ENCODE measurements at places on chromosomes 2 and 18.

DNA sequence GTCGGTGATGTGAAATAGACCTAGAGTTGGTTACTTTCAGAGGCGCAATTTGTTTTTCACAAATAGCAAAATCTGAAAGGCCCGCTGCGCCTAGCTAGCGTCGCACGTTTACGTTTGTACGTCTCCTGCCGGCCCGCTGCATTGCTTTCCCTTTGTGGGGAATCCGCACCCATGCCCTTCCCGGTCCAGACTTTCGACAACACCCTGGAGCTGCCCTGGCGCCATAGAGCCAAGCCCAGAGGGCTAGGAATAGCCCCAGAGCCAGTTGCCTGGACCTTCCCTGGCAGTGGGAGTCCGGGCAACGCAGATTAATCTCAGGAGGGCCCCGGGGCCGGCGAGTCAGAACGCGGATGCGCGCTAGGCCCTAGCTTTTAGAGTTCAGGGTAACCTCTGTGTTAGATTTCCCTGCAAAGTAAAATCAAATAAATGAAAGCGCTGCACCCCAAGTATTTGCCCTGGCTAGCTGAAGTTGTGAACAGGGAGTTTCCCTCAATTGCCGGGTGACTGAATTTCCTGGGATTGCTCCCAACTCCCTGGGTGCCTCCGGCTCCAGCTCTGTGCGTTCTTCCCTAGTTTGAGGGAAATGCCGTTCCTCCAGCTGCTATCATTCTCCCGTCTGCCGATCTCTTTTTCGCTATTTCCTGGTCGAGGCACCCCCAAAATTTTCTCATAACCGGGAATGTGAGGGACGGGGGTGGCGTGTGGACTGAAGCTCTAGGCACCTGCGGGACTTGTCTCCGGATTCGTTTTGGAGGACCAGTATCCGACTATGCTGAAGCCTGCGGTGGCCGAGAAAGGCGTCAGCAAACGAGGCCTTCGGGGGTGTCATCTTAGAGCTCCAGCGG is 1.2 kb upstream of the EN1 start:
- DNase-seq: no peak

- DNase-seq: no peak
Measured at GRCh38 chr2:42962508-42962953, 170.1 kb upstream of the HAAO start.

DNA sequence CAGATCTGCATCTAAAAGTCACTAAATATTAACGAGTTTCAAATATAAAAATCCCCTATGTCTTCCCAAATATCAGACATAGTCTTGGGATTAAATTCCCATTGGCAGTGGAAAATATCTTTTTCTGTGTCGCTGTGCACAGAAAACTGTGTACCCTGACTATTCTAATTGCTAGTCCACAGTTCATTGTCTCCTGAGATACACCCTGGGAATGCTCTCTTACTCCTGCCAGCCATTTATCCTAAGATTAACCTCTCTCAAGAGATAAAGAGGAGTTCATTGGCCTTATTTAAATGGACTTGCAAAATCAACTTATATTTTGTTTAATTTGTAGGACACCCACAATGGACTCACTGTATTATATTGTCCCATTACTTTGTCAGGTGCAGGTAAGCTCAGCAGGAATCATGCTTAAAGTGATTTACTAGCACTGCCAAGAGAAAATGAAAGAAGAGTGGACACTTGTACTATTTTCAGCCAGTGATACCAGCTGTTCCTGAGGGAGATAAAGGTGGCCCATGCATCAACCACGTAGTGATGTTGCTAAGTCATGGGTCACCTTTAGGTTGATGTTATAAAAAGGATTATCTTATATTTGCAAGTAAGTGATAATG is 553.8 kb downstream of the PIK3C3 start:
- no peak for DNase-seq

DNA sequence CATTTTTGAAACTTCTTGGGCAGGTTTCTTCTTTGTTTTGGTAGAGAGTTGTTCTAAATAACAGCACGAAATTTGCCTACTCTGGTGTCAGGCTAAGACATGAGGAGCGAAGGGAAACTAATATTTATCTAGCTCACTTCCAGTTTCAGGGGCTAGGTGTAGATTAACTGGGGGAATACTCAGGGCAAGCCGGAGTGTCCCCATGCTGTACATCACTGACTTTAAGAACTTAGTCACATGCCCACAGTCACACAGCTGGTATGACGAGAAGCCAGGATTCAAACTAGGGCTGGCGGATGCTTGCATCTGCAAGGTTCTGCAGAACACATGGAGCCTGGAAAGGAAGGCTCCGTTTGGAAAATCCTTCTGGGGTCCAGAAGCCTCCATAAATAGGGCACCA is 133.3 kb downstream of the ALPK2 start:
- peak; percentile 3 for DNase-seq

DNA sequence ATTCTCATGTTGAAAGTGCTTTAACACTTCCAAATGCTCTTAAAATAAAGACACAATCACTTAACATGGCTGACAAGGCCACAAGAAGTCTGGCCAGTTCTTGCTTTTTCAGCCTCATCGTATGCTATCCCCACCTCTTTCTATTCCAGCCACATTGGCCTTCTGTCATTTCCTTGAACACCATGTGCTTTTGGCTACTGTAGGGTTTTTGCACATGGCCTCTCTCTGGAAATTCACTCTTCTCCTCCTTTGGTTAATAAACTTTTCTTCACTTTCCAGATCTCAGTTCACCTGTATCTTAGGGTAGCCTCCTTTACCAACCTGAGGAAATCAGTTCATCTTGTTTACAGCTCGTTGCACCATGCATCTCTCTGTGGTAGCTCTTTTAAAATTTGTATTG is 450.5 kb upstream of the MEX3C start:
- no peak for DNase-seq

DNA sequence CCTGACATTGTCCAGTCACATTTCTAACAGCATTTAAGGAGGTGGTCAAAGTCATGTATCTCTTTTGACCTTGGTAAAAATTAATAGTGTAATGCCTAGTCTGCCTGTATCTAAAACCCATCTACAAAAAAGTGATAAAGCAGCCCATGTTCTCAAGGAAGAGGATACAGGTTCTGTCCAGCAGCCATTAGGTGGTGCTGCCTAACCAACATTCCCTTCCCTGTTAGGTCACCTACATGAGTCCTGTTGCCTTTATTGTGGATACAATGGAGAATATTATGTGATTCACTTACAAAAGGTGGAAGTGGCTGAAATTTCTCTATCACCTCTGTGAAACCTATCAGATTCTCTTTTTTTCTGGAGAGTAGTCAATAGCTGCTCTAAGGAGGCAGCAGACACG is 52.5 kb downstream of the AQP4 start:
- DNase-seq: no peak

- no peak for DNase-seq
Measured at GRCh38 chr2:202307690-202308089, 42.1 kb downstream of the NOP58 start.

DNA sequence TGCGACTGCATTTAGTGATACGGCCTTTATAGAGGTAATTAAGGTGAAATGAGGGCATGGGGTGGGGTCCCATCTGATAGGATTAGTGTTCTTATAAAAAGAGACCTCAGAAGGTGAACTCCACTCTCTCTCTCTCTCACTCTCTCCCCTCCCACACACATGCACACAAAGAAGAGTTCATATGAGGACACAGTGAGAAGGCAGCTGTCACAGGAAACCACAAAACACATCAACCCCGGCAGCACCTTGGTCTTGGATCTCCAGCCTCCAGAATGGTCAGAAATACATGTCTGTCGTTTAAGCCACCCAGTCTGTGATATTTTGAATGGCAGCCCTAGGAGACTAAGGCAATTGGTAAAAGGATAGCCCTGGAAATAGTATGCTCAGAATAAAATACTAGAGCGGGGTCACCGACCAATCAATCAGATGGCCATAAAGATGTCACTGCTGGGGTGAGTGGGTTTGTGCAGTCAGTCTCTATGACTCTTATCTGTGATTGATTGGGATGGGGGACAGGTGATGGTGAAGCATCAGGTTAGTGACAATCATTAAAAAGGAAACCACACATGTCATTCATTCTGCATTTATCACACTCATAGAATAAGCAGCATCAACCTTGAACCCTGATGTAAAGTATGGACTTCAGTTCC is 118.9 kb upstream of the POU3F3 start:
- no peak for DNase-seq

DNA sequence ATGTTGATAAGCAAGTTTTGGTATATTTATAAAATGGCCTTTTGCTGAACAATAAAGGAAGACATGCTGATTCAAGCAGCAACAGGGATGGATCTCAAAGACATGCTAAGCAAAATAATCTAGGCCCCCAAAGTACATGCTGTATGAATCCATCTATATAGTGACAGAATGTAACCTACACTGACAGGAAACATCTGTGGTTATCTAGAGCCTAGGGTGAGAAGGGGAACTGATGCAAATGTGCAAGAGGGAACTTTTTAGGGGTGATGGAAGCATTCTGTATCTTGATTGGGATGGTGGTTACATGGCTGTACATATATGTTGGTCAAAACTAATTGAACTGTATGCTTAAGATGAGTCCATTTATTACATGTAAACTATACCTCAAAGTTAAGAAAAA is 24.2 kb downstream of the CNRIP1 start:
- DNase-seq: no peak

- no peak for DNase-seq
Measured at GRCh38 chr2:162308747-162309503, 9.6 kb downstream of the IFIH1 start.

DNA sequence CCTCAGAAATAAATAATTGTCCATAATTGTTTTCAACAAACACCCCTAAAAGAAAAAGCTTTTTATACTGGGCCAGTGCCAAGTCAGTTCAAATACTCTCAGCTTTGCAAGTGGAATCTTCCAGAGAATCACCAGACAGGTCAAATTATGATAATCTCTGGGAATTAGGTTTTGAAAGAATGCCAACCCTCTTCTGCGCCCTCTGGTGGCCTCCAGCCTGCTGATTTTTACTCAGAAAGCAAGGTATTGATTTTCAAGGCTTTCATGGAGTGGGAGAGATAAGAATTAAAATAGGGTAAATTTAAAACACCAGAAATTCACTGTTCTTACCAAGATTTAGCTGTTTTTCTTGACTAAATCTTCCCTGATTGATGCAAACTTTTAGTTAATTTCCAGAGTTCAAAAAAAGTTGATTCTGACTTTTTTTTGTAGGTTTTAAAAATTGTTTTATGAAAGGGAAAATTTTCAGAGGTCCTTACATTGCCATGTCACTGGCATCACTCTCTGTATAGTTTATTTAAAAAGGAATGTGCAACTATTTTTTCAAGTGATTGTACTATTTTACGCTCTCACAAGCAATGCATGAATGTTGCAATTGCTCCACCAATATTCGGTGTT is 282.9 kb upstream of the TNP1 start:
- DNase-seq: no peak
